HuH-7.5 (cell line): ENCODE measurements at places on chromosomes 7 and 10.

DNA sequence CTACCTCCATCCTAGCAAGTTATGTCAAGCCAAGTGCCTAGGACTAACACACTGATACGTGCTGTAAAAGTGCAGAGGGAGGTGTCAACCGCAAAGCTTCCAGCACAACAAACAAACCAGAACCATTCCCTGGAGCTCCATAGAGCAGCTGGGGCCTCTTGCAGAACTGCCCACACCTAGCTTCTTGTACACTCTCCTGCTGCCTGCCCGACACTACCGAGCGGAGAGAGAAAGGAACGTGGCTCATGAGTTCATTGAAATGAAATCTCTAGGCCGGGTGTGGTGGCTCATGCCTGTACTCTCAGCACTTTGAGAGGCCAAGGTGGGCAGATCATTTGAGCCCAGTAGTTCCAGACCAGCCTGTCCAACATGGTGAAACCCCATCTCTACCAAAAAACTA lies 73.5 kb downstream of the MKI67 start:
- DNase-seq = no peak

GRCh38 chr10:71206911-71207310 lies 5.5 kb upstream of the UNC5B start:
- DNase-seq = no peak

- no peak for DNase-seq
These were observed 114.4 kb upstream of the SVIL start for GRCh38 chr10:29749150-29749549.

DNA sequence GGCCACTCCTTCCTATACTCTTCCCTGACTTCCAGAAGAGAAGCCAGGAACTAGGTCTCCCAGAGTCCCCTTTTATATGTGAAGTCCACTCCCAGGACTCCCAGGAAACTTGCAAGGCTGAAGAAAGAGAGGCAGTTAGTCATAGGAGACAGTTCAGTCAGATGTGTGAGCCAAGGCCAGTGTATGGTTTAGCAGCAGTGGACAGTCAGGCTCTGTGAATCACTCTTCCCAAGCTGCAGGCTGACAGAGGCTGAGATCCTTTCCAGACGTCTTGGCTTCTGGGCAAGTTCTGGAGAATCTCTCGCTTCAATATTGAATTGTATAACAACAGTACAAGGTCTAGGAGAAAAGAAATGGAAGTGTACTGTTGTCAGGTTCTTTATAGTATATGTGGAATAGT lies 26.9 kb downstream of the BLVRA start:
- DNase-seq = no peak

DNA sequence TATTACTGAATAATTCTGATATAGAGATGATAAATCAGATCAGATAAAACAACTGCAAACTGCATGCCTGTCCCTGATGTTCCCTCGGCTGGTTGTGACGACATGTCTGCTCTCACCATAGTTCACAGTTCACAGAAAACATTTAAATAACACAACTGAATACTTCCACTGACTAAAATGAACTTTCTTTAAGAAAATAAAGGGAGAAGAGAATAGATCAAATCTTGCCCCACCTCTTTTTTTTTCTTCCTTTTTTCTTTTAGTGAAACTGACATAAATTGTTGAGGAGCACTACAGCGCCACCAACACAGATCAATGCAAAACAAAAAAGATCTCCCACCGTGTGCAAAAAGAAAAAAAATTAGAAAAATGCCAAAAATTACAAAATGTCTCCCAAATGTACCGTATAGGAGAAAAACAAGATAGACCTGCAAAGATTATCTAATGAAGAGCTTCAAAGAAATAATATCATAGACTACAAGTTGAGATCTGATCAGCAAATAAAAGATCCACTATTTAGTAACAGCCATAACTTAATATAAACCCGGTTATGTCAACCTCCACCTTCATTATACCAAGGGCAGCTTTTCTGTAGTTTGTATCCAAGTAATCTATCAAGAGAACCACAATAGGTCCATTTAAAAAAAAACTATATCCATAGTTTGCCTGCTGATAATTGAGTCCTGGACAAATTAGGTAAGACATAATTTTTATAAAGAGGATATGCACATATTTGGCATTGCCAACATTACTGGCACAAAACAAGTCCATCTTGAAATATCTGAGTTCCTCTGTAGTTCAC lies 30.7 kb upstream of the EPC1 start:
- DNase-seq = no peak

DNA sequence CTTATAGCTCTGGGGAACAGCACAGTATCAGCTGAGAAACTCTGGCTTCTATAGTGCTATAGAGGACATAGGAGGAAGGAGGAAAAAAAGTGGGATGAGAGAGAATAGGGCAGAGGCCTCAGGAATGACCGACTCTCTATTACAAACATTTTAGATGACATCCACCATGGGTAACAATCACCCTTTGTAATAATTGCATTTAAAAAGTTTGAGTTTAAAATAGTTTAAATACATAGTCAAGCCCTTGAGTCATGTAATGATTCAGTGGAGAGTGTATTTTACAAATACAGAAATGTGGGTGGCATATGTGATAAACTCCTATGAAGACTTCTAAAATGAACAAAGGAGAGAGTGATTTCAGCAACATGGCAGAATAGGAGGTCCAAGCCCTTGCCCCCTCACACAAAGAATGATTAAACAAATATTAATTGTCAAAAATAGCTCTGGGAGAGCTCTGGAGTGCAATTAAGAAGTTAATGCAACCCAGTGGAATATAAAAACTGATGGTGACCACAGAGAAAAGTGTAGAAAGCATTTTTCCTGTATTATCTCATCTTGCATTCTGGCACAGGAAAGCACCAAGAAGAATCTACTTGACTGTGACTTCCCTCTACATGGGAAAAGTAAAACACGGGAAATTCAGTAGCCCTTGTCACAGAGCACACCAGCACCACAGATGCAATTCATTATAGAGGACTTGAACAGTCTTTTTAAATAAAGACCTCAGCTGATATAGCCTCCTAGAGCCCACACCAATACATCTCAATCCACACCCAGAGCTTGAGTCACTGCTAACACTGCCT lies 569.0 kb upstream of the SORCS1 start:
- DNase-seq = no peak

DNA sequence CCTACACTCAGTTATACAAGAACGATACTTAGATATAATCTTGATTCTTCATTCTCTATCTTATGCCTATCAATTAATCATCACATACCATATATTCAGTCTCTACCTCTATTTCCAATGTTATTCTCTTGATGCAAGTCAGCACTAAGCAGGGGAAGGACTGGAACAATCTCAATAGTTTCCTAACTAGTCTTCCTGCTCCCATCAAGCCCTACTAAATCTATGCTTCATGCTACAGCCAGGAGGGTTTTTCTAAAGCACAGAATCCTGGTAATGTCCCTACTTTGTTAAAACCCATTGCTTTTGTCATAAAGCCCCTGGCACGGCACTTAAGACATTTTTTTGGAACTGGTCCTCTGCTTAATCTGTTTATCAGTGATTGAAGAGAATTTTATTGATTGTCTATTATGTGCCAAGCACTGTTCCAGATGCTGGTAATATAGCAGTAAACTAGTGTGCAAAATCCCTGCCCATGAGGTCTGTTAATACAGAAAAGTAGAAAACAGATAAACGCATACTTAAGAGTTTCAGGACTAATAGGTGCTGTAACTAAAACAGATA lies 323.3 kb upstream of the LRRN3 start:
- no peak for DNase-seq

DNA sequence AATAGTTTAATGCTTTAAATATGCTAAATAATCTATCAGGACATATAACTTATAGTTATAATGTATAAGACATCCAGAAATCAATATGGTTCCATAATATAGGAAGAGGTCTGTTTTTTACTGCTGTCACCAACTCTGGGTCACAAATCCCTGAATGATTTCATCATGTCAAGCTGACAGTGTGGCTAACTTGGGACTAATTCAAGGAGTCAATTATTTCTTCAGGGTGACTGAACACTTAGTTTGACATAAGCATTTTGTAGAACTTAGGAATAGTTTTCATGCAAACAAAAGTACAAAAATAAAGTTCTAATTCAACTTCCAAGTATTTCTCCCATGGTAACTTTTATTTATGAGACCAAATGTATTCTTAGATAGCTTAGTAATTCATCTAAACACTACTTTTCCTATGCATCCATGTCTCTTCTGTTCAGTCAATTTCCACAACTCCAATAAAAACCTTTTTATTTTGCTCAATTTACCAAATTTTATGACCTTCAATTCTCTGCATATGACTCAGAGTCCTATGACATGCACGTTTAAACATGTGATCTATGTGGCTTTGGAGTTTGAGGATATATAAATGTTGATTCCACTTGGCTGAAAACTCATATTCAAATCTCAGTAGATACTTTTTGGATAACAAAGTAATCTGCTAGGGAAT lies 40.3 kb upstream of the GNAT3 start:
- DNase-seq = no peak

DNA sequence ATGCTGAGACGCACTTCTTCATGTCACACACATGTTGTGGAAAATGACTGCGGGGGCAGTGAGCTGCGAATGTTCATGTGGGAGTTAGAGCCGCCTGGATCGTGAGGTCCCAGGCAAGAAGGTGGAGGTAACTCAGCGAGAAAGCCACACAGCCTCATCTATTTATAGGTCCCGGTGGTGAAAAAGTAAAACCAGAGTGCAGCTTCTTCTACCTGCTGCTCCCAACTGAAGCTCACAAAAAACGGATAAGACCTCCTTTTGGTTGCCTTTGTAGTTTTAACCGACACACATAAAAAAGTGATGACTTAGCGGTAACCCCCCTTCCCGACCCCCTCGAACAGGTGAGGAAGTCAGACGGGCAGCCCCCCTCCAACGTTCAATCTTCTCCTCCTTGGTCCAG lies 276.9 kb downstream of the GATA3 start:
- DNase-seq = no peak

DNA sequence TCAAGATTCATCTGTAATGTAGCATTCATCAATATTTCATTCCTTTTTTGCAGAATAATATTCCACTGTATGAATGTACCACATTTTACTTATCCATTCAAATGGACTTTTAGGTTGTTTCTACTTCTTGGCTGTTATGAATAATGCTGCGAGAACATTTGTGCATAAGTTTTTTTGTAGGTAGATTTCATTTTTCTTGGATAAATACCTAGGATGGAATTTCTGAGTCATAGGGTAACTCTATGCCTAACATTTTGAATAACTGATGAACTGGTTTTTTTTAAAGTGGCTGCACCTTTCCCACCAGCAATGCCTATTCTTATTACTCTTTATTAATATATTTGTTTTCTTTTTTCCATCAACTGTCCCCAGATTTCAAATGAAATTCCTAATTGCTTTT lies 9.1 kb upstream of the XPNPEP1 start:
- DNase-seq = no peak

DNA sequence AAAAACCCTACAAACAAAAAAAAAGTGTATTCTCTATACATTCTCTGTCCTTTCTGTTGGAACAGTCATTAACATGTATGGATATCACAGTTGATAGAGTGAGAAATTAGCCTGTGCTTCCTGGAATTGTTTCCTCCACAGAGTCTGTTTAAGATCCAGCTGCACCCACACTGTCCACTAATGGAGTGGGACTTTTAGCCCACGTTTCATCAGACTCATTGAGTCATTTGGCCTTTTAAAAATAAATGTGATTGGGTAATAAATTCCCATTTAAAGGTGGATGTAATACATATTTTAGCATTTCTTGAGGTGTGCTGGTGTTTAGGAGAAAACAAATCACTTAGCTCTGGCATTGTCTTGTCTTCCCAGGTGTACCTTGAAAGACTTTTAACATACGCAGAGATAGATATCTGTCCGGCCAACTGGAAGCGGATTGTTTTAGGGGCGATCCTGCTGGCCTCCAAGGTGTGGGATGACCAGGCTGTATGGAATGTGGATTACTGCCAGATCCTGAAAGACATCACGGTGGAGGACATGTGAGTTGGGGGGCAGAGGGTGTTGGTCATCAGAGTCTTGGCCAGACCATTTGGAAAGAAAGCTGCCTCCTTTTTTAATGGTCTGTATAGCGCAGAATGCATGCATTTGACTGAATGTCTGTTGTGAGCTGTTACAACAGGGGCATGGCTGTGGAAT lies 52.3 kb upstream of the GJD4 start:
- DNase-seq = no peak

DNA sequence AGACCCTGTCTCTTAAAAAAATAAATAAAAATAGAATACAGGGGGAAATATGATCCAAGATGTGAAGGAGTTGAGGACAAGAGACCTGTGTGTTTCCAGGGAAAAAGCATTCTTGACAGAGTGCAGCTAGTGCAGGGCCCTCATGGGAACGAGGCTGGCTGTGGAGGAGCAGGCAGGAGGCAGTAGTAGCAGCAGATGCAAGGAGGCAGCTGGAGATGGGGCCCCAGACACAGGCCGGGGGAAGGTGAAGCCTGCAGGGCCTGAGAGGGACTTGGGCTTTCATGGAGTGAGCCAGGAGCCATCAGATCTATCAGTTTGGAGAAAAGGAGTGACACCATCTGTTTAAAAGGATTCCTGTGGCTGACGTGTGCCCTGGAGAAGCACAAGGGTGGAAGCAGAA lies 71.4 kb upstream of the ZNF438 start:
- no peak for DNase-seq

DNA sequence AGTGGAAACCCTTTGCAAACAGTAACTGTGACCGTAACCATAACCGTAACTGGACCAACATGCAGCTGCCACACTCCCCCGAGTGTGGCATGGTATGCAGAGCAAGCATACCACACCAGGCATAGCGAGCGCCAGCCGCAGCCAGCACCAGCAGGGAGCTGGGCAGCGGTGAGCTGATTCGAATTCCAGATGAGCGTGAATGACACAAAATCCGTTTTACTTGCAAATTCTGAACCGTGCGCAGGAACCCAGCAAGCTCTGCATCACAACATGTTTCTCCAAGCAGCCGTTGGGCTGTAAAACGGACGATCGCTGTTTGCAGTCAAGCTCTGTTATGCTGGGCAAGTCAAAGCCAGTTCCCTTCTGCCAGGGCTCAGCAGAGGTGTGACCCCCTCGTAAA lies 111.1 kb downstream of the OAT start:
- DNase-seq = no peak

DNA sequence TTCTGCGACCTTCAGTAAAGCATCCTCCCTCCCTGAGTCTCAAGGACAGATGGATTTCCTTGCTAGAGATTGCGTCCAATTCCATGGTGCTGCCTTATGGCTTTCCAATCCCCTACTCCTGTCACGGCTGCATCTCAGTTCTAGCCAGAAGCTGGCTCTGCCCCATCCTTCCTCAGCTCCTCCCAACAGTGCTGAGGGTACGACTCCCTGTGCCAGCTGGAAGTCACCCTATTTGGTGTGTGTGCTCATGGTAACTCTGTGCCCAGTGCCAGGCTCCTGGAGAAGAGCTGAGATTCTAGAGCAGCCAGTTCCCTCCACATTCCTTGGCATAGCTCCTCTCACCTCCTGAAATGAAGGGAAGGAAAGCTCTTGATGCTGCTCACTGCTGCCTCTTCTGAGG lies 185.0 kb upstream of the PODXL start:
- no peak for DNase-seq

GRCh38 chr7:27901028-27901760 lies 161.2 kb downstream of the TAX1BP1 start:
- DNase-seq = no peak
